ENCODE measurements at places on chromosomes 2 and 18.

- DNase-seq: no peak
Measured at GRCh38 chr2:20099780-20100179, 48.4 kb upstream of the LAPTM4A start.

- no peak for DNase-seq
Measured at GRCh38 chr18:54777118-54777791, 51.0 kb upstream of the RAB27B start.

DNA sequence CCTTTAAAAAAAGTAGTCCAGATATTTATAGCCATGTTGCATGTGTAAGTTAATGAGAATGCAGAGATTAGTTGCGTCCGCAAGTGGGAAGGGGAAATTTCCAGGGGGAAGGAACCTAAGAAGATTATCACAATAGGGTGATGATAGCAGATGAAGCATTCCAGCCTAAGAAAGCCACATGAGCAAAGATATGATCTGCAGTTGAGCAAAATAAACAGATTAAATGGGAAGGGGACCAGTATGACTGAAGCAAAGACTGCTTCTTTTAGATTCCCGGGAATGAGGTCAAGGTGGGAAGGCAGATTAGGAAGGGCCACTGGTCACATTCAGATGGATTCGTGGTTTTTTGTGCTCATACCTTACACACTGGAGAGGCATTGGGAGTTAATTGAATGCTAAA lies 154.6 kb upstream of the CDH2 start:
- DNase-seq: no peak

DNA sequence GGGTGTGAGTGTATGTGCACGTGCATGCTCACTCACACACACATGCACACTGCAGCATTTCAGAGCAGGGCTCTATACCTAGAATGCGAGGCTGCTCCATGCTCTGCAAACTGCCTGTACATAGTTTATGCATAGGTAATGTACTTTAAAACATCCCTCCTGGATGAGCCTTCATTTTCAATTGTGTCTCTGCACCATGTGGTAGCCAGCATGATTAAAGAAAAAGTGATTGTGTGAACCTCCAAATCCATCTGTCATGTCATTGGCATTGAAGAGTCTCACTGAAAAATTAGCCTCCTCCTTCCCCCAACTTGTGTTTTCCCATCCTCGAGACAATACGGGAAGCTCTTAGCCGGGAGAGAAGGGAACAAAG lies 120.9 kb upstream of the SPATS2L start:
- no peak for DNase-seq

Data from H54 (cell line).